Amniotic stem cell (primary cell): ENCODE measurements at places on chromosomes 6 and 20.

- DNase-seq = peak; percentile 44
Observed at GRCh38 chr6:143176090-143177021, 115.7 kb downstream of the AIG1 start.

GRCh38 chr20:46362921-46363867 lies 43.2 kb downstream of the ELMO2 start:
- no peak for DNase-seq

DNA sequence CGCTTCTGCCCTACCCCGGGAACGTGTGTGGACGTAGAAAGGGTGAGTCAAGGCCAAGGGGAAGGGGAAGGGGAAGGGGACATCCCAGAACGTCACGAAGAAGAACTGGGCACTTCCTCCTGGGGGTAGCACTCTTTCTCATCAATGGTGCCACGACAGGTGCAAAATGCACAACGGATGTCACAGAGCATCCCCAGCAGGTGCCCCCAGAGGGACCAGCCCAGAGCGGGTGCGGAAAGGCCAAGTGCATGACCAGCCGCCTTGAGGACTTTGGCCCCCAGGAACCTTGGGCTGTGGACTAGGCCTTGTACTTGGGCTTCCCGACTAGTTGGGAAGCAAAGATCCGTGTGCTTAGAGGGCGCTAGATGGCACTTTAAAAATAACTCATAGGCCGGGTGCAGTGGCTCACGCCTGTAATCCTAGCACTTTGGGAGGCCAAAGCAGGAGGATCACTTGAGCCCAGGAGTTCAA lies 12.1 kb upstream of the SRC start:
- no peak for DNase-seq

GRCh38 chr6:27281105-27281539 lies 31.0 kb downstream of the POM121L2 start:
- no peak for DNase-seq

DNA sequence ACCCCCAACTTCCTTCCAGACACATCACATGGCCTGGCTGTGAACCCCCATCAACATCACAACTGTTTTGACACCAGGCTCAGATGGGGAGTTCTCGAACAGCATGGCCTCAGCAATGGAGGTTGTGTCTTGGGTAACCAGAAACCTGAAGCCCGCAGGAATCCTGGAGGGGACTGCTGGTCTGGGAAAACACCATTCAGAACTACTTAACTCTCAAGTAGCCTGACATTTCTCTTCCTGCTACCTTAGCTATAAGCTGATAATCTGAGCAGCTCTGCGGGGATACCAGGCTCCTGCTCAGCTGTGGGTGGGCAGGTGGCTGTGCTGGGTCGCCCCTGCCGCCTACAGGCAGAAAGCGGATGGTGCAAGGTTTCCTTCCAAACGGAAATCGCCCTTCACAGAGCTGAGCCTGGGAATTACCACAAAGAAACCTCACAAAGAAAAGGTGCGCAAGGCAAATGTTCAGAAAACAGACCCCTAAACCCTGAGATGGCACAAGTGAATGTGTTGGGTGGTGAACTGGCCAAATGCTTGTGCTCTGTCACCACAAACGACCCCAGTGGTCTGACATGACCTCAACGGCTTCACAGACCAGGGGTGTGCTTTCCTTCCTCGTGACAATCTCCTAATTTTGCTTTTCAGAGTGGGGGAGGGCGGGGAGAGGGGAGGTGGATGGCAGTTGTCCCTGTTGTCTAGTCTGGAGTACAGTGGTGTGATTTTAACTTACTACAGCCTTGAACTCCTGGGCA lies 29.5 kb downstream of the SNX5 start:
- DNase-seq = peak; percentile 25

DNA sequence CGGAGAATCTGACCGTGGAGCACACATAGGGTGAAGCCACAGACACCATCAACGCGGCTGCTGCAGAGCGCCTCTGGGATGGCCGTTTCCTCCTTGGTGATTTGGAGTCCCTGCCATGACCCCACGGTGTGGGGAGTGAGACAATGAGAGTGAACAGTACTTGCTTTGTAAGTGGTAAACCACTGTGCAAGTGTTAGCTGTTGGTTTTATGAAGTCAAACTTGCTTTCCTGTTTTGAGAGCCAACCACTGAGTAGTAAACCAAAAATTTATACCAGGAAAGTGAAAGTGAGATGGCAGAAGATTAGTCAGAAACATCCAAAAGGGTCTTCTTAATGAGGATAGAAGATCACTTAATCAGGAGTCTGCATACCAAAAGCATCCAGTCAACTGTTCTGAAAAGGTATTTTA lies 160.7 kb downstream of the FOXC1 start:
- DNase-seq = no peak

- DNase-seq = no peak
Observed at GRCh38 chr20:4104842-4105241, 89.5 kb upstream of the RNF24 start.
